Progenitor cell of endocrine pancreas (in vitro differentiated cells): ENCODE measurements at places on chromosomes 1 and 21.
A peak's percentile ranks its signal among the peaks of the same experiment; 100 is the strongest.

- no peak overlapping the region for H3K27ac ChIP-seq
- H3K4me3 ChIP-seq, result no peak overlapping the region
- no peak for DNase-seq
- H3K4me1 ChIP-seq, result no peaks in the 10 kb centered on the region
- no peaks in the 10 kb centered on the region for H3K36me3 ChIP-seq
Observed at GRCh38 chr1:118023199-118023598, 93.7 kb downstream of the WDR3 start.

- no peak overlapping the region for H3K27ac ChIP-seq
- H3K4me1 ChIP-seq, result peaks cover 21% of the 10 kb centered on the region
- no peak overlapping the region for H3K4me3 ChIP-seq
- no peaks in the 10 kb centered on the region for H3K36me3 ChIP-seq
- no peaks in the 10 kb centered on the region for H3K27me3 ChIP-seq
Observed at GRCh38 chr1:96968983-96969382, 247.4 kb downstream of the PTBP2 start.

GRCh38 chr1:87506147-87506546, 177.5 kb downstream of the LMO4 start:
- no peak overlapping the region for H3K4me3 ChIP-seq
- H3K36me3 ChIP-seq, result no peaks in the 10 kb centered on the region

- H3K27me3 ChIP-seq, result peaks cover 4% of the 10 kb centered on the region
- H3K4me3 ChIP-seq, result no peak overlapping the region
- peak overlapping the region; percentile 80 for H3K27ac ChIP-seq
- peaks cover 9% of the 10 kb centered on the region for H3K4me1 ChIP-seq
Observed at GRCh38 chr21:44766014-44766817, 35.4 kb downstream of the UBE2G2 start.

DNA sequence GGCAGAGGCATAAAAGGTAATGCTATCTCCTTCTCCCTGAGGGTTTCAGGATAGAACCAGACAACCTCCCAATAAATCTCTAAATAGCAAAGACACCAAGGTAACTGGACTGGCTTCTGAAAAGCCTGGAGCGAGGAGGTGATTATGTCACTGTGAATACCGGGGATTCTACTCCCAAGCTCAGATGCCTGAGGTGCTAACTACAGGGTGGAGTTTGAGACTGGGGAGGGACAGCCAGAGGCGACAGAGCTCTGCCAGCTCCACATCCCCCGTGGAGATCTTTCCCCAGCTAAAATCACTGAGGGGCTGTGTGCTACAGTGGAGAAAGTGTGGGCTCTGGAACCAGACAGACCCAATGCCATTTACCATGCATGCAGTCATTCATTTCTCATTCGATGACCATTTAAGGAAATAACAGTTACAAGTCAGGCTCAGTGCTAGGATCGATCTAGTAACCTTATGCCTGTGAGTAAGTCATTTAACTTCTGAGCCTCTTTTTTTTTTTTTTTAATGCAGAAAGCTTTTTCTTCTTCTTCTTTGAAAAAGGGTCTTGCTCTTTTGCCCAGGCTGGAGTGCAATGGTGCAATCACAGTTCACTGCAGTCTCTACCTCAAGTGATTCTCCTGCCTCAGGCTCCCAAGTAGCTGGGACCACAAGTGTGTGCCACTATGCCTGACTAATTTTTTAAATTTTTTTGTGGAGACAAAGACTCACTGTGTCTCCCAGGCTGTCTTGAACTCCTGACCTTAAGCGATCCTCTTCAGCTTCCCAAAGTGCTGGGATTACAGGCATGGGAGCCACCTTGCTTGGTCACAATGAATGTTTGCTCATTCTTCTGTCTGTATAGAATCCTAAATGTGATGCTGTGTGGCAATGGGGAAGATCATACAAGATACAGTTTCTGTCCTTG, 8.1 kb upstream of the SLC45A3 start:
- H3K27me3 ChIP-seq, result no peaks in the 10 kb centered on the region
- no peak for DNase-seq
- no peaks in the 10 kb centered on the region for H3K36me3 ChIP-seq
- H3K4me1 ChIP-seq, result peaks cover 17% of the 10 kb centered on the region
- H3K4me3 ChIP-seq, result no peak overlapping the region

DNA sequence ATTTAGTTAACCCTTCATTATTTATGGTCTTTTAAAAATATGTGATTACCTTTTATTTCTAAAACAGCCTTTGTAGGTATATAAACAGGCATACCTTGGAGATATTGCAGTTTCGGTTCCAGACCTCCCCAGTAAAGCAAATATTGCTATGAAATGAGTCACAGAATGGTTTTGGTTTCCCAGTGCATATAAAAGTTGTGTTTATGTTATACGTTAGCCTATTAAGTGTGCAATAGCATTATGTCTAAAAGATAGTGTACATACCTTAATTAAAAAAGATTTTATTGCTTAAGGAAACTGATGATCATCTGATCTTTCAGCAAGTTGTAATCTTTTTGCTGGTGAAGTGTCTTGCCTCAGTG, 44.1 kb downstream of the XCL2 start:
- H3K4me3 ChIP-seq, result no peak overlapping the region
- H3K27ac ChIP-seq, result no peak overlapping the region
- H3K36me3 ChIP-seq, result no peaks in the 10 kb centered on the region

DNA sequence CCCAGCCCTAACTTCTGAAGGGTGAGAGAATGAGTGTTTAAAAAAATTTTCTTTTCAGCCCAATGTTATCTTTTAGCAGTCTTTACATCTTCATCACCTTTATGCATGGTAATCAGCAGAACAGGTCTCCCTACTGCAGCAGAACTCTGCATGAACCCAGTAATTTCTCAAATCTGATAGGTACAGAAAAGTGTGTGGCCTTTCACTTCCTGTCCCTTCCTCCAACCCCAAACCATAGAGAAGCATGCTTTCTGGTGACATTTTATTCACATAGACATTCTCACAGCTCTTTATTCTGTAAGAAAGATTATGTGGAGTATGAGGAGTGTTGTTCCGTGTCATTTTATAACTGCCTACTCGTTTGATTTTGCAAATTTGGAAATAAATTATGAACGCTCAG, 68.6 kb downstream of the RPAP2 start:
- peaks cover 7% of the 10 kb centered on the region for H3K4me1 ChIP-seq
- no peaks in the 10 kb centered on the region for H3K27me3 ChIP-seq
- peak overlapping the region; percentile 34 for H3K27ac ChIP-seq
- no peak for DNase-seq
- H3K4me3 ChIP-seq, result no peak overlapping the region
- peaks cover 11% of the 10 kb centered on the region for H3K36me3 ChIP-seq

DNA sequence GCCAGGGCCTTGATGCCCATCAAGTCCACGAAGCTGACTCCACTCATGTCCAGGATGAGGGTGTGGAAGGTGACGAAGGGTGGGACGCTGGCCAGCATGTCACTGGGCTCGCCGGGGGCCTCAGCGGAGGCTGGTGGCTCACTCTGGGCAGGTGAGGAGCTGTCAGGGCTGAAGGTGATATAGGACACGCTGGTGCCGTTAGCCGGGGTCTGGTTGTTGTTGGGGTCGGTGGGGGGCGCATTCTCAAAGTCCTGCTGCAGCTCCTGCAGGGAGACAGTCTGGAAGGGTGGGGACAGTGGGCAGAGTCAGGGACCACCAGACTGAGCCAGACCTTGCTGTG, 21.7 kb downstream of the SLC26A9 start:
- no peak for DNase-seq
- peaks cover 1% of the 10 kb centered on the region for H3K4me1 ChIP-seq
- no peak overlapping the region for H3K4me3 ChIP-seq
- H3K27ac ChIP-seq, result no peak overlapping the region

- peaks cover 86% of the 10 kb centered on the region for H3K27me3 ChIP-seq
- no peak overlapping the region for H3K27ac ChIP-seq
- H3K4me3 ChIP-seq, result no peak overlapping the region
- no peak for DNase-seq
Observed at GRCh38 chr1:156894711-156895454, 1.4 kb downstream of the PEAR1 start.

GRCh38 chr1:12142141-12142823, 24.5 kb upstream of the TNFRSF1B start:
- H3K27ac ChIP-seq, result no peak overlapping the region
- DNase-seq, result no peak
- H3K27me3 ChIP-seq, result peaks cover 14% of the 10 kb centered on the region
- H3K4me1 ChIP-seq, result peaks cover 3% of the 10 kb centered on the region
- no peak overlapping the region for H3K4me3 ChIP-seq
- no peaks in the 10 kb centered on the region for H3K36me3 ChIP-seq
